ENCODE measurements at places on chromosomes 3 and 15. TPM values are rescaled to one million over a fixed set of nuclear protein-coding genes. Genes with fewer than 3 reads are reported as not detected.
A peak's percentile ranks its signal among the peaks of the same experiment; 100 is the strongest.

ZXDC gene
- total RNA-seq: 70.2 TPM

GABRB3 gene
- total RNA-seq: not detected

- H3K4me3 ChIP-seq: no peak overlapping the region
- H3K4me1 ChIP-seq: no peaks in the 10 kb centered on the region
- H3K27ac ChIP-seq: no peak overlapping the region
- no peak for DNase-seq
Observed at GRCh38 chr3:80350771-80351170, 583.0 kb upstream of the ROBO1 start.

DNA sequence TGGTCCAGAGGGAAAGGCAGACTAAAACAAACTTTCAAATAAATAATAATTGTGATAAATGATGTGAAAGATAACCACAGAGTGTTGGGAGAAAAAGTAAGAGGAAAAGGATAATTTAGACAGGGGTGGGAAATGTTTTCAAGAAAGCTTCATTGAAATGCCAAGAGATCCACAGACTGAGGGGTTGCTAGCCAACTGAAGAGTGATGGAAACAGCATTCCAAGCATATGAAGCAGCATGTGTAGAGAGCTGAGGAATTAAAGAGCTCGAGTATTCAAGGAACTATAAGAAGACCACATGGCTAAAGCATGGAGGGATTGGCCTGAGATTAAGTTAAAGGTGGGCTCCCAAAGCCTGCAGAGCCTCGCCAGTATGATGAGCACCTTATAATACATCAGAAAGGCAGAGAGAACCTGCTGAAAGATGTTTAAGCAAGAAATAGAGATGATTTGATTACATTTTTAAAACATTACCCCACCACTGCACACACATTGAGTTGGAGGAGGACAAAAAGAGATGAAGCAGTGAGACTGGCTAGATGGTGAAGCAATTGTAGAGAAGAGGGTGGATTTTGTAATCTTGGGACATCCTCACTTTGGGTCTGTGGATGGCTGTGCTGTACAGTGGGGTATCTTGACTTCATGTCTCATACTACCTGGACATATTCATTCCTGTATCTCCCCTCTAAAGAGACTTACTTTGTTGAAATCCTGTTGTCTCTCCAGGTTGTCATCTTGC, 100.8 kb downstream of the STAC start:
- no peak for DNase-seq
- H3K27ac ChIP-seq: no peak overlapping the region
- no peak overlapping the region for H3K4me3 ChIP-seq
- no peaks in the 10 kb centered on the region for H3K36me3 ChIP-seq
- no peaks in the 10 kb centered on the region for H3K27me3 ChIP-seq
- no peaks in the 10 kb centered on the region for H3K4me1 ChIP-seq

CIDEC gene
- not detected for total RNA-seq

DNA sequence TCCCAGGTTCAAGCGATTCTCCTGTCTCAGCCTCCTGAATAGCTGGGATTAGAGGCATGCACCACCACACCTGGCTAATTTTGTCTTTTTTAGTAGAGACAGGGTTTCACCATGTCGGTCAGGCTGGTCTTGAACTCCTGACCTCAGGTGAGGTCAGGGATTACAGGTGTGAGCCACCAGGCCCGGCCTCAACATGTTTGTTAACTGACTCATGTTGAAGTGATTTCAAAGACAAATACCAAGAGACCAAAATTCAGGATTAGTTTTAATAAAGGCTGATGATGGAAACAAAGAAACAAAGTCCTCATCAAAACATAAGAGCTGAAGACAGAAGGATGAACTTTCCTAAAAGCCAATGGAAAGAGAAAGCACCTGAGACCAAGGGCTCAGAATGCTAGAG, 36.5 kb downstream of the SLC12A6 start:
- H3K4me1 ChIP-seq: no peaks in the 10 kb centered on the region
- DNase-seq: no peak
- H3K27ac ChIP-seq: no peak overlapping the region
- H3K27me3 ChIP-seq: no peaks in the 10 kb centered on the region

DNA sequence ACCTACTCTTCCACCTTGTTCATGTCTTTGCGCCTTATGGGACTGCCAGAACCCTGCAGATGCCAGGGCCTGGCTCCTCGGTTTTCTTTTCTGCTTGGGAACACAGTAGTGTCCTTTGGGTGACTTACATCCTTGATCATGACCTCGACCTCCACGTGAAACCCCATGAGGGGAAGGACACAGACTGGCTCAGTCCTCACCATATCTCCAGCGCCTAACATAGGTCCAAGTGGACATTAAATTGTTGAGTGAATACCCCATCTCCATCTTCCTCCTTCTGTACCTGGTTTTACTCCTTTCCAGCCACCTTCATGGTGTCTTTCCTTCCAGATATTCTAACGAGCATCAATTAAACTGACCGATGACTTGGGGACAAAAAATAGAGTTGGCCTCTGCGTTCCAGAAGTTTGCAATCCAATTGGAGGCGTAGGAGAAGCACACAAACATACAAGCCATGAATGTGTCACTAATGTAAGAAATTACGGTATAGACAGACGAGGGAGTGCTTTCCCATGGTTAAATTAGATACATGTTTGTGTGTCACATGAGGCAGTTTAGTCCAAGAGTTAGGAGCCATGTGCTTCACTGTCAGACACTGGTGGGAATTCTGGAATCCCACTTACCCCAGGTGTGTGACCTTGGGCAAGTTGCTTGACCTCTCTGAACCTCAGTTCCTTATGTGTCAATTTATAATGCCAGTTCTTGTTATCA, 907 bp upstream of the HERC1 start:
- peaks cover 14% of the 10 kb centered on the region for H3K4me1 ChIP-seq
- no peak for DNase-seq
- H3K27me3 ChIP-seq: no peaks in the 10 kb centered on the region
- no peaks in the 10 kb centered on the region for H3K36me3 ChIP-seq
- peak overlapping the region; percentile 85 for H3K27ac ChIP-seq

DNA sequence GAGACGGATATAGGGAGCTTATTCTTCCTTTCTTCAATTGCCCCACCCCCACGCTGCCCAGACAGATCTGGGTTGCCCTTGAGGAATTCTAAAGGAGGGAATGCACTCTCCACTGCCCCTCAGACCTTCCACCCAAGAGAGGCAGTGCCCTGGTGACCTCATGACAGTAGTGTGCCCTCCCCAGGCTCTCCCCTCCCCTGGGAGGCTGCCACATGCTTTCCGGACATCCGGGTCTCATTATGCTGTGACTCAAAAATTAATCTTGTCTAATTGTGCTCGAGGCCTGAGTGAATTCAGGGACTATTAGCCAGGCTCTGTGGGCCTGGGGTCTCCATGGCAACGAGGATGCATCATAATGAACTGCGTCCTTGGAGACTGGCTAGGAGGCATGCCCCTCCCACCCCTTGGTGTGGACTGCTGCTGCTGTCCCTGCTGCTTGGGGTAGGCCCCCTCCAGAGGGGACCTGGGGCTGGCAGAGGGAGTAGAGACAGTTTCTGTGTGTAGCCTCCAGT, 20.8 kb downstream of the CORO2B start:
- H3K27me3 ChIP-seq: no peaks in the 10 kb centered on the region
- H3K4me1 ChIP-seq: no peaks in the 10 kb centered on the region
- H3K27ac ChIP-seq: no peak overlapping the region
- DNase-seq: no peak
- no peaks in the 10 kb centered on the region for H3K36me3 ChIP-seq

- H3K36me3 ChIP-seq: no peaks in the 10 kb centered on the region
- H3K4me3 ChIP-seq: no peak overlapping the region
- no peak for DNase-seq
- H3K4me1 ChIP-seq: no peaks in the 10 kb centered on the region
Observed at GRCh38 chr3:192577271-192577670, 150.1 kb downstream of the FGF12 start.

DNA sequence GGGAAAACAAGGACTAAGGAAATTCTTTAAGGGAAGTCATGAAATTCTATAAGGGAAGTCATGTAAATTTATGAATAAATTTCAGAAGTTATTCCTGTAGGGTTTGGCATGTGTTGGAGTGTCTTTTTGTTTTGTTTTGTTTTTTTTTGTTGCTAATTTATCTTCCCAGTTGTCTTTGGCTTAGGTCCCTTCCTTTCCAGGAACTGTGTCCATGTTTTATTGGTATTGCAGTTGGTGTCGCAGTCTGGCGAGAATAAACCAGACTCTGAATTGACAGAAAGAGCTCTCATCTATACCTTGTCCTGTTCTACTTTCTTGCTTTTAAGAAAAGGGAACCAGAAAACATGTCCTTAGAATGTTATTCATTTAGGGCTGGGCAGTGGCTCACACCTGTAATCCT, 57.6 kb downstream of the SGO1 start:
- H3K4me3 ChIP-seq: no peak overlapping the region
- H3K36me3 ChIP-seq: peaks cover 68% of the 10 kb centered on the region
- H3K27me3 ChIP-seq: no peaks in the 10 kb centered on the region
- H3K27ac ChIP-seq: no peak overlapping the region

RHOA gene
- 372 TPM for total RNA-seq

DNA sequence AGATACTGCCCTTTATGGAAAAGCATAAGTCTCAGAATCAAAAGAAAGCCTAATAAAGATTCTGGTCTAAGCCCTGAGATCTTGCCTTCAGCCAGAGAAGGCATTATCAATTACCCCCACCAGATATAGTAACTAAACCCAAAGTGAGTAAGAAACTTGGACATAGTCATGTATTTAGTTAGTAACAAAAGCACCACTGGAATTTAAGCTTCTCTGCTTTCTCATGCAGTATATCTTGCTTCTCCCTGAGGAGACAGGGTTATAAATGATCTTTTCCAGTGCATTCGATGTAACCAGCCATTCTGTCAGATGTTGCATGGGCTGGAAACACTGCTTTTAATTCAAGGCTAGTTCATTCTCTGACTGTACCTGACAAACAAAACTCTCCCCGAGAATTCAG, 946.7 kb downstream of the NAALADL2 start:
- H3K36me3 ChIP-seq: no peaks in the 10 kb centered on the region
- DNase-seq: no peak
- H3K4me1 ChIP-seq: no peaks in the 10 kb centered on the region
- H3K27me3 ChIP-seq: no peaks in the 10 kb centered on the region
- H3K4me3 ChIP-seq: no peak overlapping the region

- no peaks in the 10 kb centered on the region for H3K4me1 ChIP-seq
- peaks cover 33% of the 10 kb centered on the region for H3K36me3 ChIP-seq
- H3K4me3 ChIP-seq: no peak overlapping the region
Observed at GRCh38 chr15:99674279-99674678, 59.0 kb downstream of the LYSMD4 start.

SLC38A3 gene
- total RNA-seq: 0.82 TPM

DNA sequence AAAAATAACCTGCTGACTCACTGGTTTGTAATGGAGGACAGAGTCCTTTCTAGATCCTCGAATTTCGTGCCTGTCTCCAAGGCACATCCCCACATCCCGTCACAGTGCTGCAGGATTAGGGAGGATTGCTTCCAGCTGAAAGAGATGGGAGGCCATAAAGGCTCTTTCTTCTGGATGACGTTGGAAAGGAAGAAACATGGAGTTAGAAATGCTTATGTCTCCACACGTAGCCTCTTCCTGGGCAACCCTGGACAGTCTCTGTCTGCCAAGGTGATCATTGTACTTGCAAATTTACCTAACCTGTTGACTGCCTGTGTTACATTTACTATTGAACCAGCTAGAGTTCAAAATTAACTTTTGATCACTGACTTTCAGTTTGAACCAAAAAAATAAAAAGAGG, 27.6 kb upstream of the VILL start:
- no peak overlapping the region for H3K27ac ChIP-seq
- H3K4me3 ChIP-seq: no peak overlapping the region
- H3K27me3 ChIP-seq: no peaks in the 10 kb centered on the region
- no peak for DNase-seq
- no peaks in the 10 kb centered on the region for H3K36me3 ChIP-seq

DNA sequence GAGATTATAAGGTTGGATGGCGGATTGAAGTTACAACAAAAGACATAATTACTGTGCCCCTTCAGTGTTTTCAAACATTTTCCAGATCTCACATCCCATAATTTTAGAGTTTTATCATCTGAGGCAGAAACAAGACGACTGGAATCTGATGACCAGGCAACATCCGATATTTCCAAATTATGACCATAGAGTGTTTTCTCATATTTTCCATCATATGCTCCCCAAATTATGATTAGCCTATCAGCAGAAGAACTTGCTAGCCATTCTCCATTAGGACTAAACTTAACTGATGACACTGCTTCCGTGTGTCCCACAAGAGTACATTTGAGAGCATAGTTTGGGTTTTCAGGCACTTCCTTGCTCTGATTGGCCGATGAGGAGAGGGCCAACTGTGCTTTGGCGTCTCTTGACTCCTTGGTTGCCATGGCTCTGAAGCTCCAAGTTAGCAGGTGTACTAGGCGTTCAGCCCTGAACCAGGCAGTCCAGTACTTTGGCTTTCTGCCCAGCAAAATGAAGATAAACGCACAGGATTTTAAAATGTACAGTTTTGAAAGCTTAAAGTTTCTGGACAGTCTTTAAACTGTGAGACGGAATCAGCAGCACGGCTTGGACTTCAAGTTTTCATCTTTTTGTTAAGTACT, 638 bp downstream of the WDR5B start:
- peaks cover 13% of the 10 kb centered on the region for H3K4me1 ChIP-seq
- H3K27ac ChIP-seq: peak overlapping the region; percentile 92
- peak overlapping the region; percentile 80 for H3K4me3 ChIP-seq
- peak; percentile 18 for DNase-seq
- no peaks in the 10 kb centered on the region for H3K27me3 ChIP-seq

GRCh38 chr3:189338366-189338765, 166.6 kb downstream of the TPRG1 start:
- no peaks in the 10 kb centered on the region for H3K27me3 ChIP-seq
- DNase-seq: no peak
- no peaks in the 10 kb centered on the region for H3K36me3 ChIP-seq
- no peaks in the 10 kb centered on the region for H3K4me1 ChIP-seq
- no peak overlapping the region for H3K4me3 ChIP-seq

GRCh38 chr3:152434142-152434541, 165.4 kb downstream of the MBNL1 start:
- H3K4me3 ChIP-seq: no peak overlapping the region
- peaks cover 7% of the 10 kb centered on the region for H3K4me1 ChIP-seq
- no peak overlapping the region for H3K27ac ChIP-seq
- H3K27me3 ChIP-seq: no peaks in the 10 kb centered on the region
- peaks cover 55% of the 10 kb centered on the region for H3K36me3 ChIP-seq

GRCh38 chr15:76349301-76350070, 12.9 kb downstream of the ISL2 start:
- DNase-seq: no peak
- H3K27me3 ChIP-seq: peaks cover 34% of the 10 kb centered on the region
- H3K36me3 ChIP-seq: peaks cover 2% of the 10 kb centered on the region
- no peak overlapping the region for H3K4me3 ChIP-seq
- H3K4me1 ChIP-seq: peaks cover 15% of the 10 kb centered on the region

GRCh38 chr3:136152176-136152843, 43.8 kb downstream of the MSL2 start:
- no peaks in the 10 kb centered on the region for H3K27me3 ChIP-seq
- H3K36me3 ChIP-seq: peaks cover 36% of the 10 kb centered on the region
- H3K4me1 ChIP-seq: peaks cover 22% of the 10 kb centered on the region
- no peak for DNase-seq
